ENCODE measurements at places on chromosomes 2 and 18. TPM values are rescaled to one million over a fixed set of nuclear protein-coding genes. Genes with fewer than 3 reads are reported as not detected.
A peak's percentile ranks its signal among the peaks of the same experiment; 100 is the strongest.

DNA sequence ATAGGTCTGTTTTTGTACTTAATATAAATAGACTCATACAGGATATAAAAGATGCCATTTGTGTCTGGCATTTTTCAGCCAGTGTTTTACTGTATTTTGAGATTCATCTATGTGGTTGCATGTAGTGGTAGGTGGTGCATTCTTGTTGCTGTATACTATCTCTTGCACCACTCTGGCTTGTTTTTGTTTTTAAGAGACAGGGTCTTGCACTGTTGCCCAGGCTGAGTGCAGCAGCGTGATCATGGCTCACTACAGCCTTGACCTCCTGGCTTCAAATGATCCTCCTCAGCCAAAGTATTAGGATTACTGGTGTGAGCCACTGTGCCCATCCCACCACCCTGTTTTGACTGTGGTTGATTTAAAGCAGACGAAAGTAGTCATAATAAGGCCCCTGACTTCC, 12.6 kb downstream of the HK2 start:
- peak overlapping the region; percentile 84 for H3K27ac ChIP-seq
- H3K27me3 ChIP-seq, result no peaks in the 10 kb centered on the region
- no peak overlapping the region for H3K4me3 ChIP-seq
- no peak for DNase-seq

DNA sequence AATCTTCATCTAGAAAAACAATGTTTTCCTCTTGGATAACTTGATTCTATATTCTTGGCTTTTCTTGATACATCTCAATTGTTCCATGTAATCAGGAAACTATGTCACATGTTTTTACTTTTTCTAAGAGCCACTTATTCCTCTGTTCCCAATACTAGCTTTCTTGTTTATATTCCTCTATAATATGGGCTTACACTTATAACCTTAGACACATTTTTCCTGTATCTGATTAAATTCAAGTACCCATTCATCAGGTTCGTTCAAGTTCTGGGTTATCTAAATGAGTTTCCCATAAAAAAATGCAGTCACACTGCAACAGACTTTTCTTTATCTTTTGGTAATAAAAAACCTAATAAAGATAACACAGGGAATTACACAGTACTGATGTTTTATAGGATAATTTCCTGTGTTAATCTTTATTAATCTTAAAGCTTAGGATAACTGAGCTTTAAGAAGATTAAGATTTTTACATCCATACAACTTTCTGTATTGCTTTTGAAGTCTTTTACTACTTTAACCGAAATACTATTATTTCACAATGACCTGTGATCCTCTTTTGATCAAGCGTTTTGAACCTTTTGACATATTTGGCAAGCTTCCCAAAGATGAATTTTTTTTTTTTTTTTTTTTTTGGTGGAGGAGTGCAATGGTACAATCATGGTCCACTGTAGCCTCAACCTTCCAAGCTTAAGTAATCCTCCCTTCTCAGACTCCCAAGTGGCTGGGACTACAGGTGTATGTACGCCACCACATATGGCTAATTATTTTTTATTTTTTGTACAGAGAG, 44.3 kb upstream of the C2orf66 start:
- no peaks in the 10 kb centered on the region for H3K27me3 ChIP-seq
- no peak overlapping the region for H3K27ac ChIP-seq
- DNase-seq, result no peak
- H3K4me3 ChIP-seq, result no peak overlapping the region
- H3K36me3 ChIP-seq, result no peaks in the 10 kb centered on the region

DNA sequence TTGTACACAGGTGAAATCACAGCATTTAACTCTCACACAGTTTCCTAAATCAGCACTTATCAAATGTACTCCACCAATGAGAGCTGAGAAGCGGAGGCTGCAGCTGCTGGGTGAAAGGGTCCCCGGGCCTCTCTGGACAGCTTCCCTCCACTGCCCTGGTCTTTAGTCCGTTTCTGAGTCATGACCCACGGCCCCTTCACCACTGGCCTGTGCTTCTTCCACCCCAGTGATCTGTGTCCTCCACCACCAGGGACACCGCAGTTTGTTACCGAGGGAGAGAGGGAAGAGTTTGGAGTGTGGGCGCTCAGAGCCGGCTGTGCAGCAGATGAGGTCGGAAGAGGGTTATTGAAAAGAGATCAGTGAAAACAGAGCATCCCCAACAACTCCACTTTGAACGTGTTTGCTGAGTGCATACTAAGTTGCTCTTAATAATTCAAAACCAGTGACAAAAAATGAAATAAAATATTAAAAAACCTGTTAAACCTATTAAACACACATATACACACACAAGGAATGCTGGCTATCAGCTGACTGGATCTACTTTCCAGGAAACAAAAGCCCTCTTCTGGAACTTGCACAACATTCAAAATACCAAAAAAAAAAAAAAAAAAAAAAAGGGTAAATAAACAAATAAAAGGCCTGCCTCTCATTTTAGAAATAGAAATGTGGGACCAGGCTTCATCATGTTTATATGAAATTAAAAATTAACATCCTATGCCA, 54.1 kb downstream of the PXDN start:
- no peaks in the 10 kb centered on the region for H3K27me3 ChIP-seq
- no peak overlapping the region for H3K4me3 ChIP-seq
- peaks cover 9% of the 10 kb centered on the region for H3K36me3 ChIP-seq
- no peak overlapping the region for H3K27ac ChIP-seq
- H3K4me1 ChIP-seq, result peaks cover 5% of the 10 kb centered on the region
- no peak for DNase-seq

GRCh38 chr2:96923201-96923600, 53.3 kb upstream of the SEMA4C start:
- H3K27ac ChIP-seq, result no peak overlapping the region
- no peaks in the 10 kb centered on the region for H3K36me3 ChIP-seq
- H3K27me3 ChIP-seq, result no peaks in the 10 kb centered on the region
- H3K4me3 ChIP-seq, result no peak overlapping the region

GRCh38 chr18:25146512-25146910, 205.5 kb downstream of the ZNF521 start:
- no peaks in the 10 kb centered on the region for H3K27me3 ChIP-seq
- DNase-seq, result no peak
- no peaks in the 10 kb centered on the region for H3K4me1 ChIP-seq
- H3K27ac ChIP-seq, result no peak overlapping the region
- no peaks in the 10 kb centered on the region for H3K36me3 ChIP-seq

DNA sequence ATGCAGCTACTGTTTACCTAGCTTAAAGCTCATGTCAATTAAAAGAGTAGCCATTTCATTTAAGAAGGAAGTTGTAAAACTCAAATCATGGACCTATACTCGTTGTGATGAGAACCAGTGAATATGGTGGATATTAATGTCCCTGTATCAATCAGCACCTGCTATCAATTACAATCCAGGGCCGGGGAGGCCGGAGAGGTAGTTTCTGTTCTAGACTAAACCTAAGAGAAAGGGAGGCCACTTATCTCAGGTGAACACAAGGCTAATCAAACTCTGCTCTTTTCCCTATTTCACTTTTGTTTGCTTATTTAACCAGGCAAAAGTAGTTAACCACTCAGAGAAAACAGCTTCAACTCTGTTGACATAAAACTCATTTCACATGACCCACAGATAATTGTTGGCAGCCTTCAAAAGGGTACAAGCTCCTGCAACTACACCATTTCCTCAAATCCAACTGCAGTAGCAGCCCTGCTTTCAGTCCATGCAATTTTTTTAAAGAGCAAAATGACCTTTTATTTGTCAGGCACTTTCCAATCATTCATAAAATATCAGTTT, 27.8 kb upstream of the SLC9A2 start:
- no peaks in the 10 kb centered on the region for H3K36me3 ChIP-seq
- no peak overlapping the region for H3K4me3 ChIP-seq
- H3K27ac ChIP-seq, result no peak overlapping the region
- no peaks in the 10 kb centered on the region for H3K27me3 ChIP-seq

- H3K27ac ChIP-seq, result no peak overlapping the region
- no peak for DNase-seq
- no peaks in the 10 kb centered on the region for H3K4me1 ChIP-seq
These were observed 58.5 kb downstream of the INPP5D start for GRCh38 chr2:233118648-233119000.

- no peak overlapping the region for H3K27ac ChIP-seq
- H3K4me1 ChIP-seq, result peaks cover 10% of the 10 kb centered on the region
- H3K27me3 ChIP-seq, result no peaks in the 10 kb centered on the region
- no peak for DNase-seq
These were observed 98.2 kb upstream of the ASAP2 start for GRCh38 chr2:9108210-9108967.

- no peak overlapping the region for H3K4me3 ChIP-seq
- H3K4me1 ChIP-seq, result peaks cover 10% of the 10 kb centered on the region
- no peak overlapping the region for H3K27ac ChIP-seq
- peaks cover 28% of the 10 kb centered on the region for H3K36me3 ChIP-seq
- H3K27me3 ChIP-seq, result no peaks in the 10 kb centered on the region
These were observed 48.6 kb downstream of the NRP2 start for GRCh38 chr2:205730701-205731582.

DNA sequence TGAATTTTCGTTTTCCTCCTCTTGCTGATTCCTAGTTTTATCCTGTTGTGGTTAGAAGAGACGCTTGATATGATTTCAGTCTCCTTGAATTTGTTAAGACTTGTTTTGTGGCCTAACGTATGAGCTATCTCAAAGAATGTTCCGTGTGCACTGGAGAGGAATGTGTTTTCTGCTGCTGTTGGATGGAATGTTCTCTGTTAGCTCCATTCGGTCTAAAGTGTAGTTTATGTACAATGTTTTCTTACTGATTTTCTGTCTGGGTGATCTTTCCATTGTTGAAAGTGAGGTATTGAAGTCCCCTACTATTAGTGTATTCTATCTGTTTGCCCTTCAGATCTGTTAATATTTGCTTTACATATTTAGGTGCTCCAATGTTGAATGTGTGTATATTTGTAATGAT, 25.9 kb downstream of the COLEC11 start:
- DNase-seq, result no peak
- H3K4me3 ChIP-seq, result no peak overlapping the region
- H3K27me3 ChIP-seq, result no peaks in the 10 kb centered on the region
- no peaks in the 10 kb centered on the region for H3K36me3 ChIP-seq
- H3K4me1 ChIP-seq, result no peaks in the 10 kb centered on the region
- H3K27ac ChIP-seq, result no peak overlapping the region

GRCh38 chr18:46668694-46669093, 11.7 kb upstream of the LOXHD1 start:
- no peak overlapping the region for H3K27ac ChIP-seq
- no peaks in the 10 kb centered on the region for H3K27me3 ChIP-seq
- no peaks in the 10 kb centered on the region for H3K36me3 ChIP-seq
- H3K4me3 ChIP-seq, result no peak overlapping the region
- no peaks in the 10 kb centered on the region for H3K4me1 ChIP-seq

DNA sequence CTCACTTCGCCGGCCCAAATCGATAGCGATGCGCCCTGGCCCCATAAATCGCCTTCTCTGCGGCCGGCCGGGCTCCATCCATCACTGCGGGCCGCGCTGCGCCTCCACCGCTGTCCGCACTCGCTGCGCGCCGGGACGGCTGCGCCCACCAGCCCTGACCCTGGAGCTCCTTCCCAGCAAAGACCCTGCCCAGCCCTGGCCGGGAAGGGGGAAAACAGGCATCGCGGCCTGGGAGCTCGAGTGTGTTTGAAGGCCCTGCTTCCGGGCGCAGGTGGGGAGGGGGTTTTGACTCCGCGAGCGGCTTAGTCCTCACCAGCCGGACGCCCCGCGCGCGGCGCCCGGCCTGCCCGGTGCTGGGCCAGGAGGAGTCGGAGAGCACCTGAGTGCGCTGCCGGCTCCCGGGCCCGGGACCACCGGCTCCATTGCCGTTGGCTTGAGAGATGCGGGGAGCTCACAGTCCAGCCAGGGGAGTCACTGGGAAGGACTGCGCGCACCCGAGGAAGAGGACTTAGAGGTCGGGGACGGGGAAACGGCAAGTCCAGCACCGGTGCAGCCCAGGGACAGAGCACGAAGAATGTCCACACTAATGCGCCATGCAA, 1.1 kb downstream of the PAX8 start:
- peaks cover 15% of the 10 kb centered on the region for H3K4me1 ChIP-seq
- H3K27me3 ChIP-seq, result peaks cover 21% of the 10 kb centered on the region
- H3K4me3 ChIP-seq, result peak overlapping the region; percentile 54
- H3K27ac ChIP-seq, result no peak overlapping the region
- H3K36me3 ChIP-seq, result no peaks in the 10 kb centered on the region
- DNase-seq, result no peak

- H3K27ac ChIP-seq, result no peak overlapping the region
- H3K4me1 ChIP-seq, result peaks cover 4% of the 10 kb centered on the region
These were observed 2.1 kb downstream of the DNAH7 start for GRCh38 chr2:196066291-196067087.

- H3K27me3 ChIP-seq, result no peaks in the 10 kb centered on the region
- DNase-seq, result no peak
- no peaks in the 10 kb centered on the region for H3K4me1 ChIP-seq
- H3K27ac ChIP-seq, result no peak overlapping the region
These were observed 74.6 kb upstream of the UNC80 start for GRCh38 chr2:209696836-209697711.

GRCh38 chr2:197904446-197904845, 100.1 kb downstream of the PLCL1 start:
- H3K4me1 ChIP-seq, result peaks cover 31% of the 10 kb centered on the region
- H3K27ac ChIP-seq, result no peak overlapping the region
- no peaks in the 10 kb centered on the region for H3K27me3 ChIP-seq
- no peak for DNase-seq
- H3K36me3 ChIP-seq, result no peaks in the 10 kb centered on the region

Gene CDK5R2
- not detected for total RNA-seq

Gene TOGARAM2
- 2.4 TPM for total RNA-seq

Gene GREB1L
- total RNA-seq, result 20.0 TPM

Gene SP9
- not detected for total RNA-seq

Gene TMEM18
- total RNA-seq, result 14.8 TPM

Gene RTP5
- total RNA-seq, result 0.63 TPM

Gene SDC1
- total RNA-seq, result 9.6 TPM

Gene SPATS2L
- total RNA-seq, result 47.7 TPM

Gene SERPINB5
- 0.41 TPM for total RNA-seq
